ENCODE measurements at places on chromosomes 4 and X.

GRCh38 chr4:139015948-139016471 is 429 bp downstream of the NOCT start:
- DNase-seq: peak; percentile 54

- DNase-seq: no peak
Observed at GRCh38 chrX:129808158-129808828, 28.5 kb downstream of the SASH3 start.

DNA sequence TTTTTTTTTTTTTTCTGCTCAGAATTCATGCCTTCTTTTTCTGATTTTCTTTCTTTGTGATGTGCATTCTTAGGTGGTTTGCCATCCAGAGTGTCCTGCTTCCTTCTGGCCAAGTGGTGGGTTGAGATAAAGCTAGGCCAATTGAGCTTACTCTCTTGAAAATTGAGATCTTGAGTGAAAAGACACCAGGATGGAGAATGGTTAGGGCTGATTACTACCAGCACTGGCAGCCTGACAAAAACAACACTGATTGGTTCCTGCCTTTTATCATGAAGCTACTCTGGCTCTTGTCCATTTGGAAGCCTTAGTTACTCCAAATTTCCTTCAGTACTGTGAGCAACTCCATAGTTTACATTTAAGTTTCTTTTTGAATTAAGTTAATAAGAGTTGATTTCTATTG is 404.0 kb downstream of the PPARGC1A start:
- no peak for DNase-seq

DNA sequence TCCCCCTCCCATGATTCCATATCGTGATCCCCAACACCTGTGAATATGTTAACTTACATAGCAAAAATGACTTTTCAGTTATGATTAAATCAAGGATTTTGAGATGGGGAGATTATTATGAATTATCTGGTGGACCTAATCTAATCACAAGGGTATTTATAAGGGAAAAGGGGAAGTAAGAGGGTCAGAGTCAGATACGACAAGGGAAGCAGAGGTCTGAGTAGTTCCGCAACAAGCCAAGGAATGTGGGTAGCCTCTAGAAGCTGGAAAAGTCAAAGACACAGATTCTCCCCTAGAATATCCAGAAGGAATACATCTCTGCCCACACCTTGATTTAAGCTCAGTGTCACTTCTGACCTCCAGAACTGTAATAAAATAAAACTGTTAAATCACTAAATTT is 1.0 kb upstream of the IL13RA1 start:
- no peak for DNase-seq

GRCh38 chr4:38082424-38083385 is 122.5 kb downstream of the PTTG2 start:
- DNase-seq: no peak

- no peak for DNase-seq
Observed at GRCh38 chr4:106615961-106616360, 247.4 kb upstream of the GIMD1 start.

DNA sequence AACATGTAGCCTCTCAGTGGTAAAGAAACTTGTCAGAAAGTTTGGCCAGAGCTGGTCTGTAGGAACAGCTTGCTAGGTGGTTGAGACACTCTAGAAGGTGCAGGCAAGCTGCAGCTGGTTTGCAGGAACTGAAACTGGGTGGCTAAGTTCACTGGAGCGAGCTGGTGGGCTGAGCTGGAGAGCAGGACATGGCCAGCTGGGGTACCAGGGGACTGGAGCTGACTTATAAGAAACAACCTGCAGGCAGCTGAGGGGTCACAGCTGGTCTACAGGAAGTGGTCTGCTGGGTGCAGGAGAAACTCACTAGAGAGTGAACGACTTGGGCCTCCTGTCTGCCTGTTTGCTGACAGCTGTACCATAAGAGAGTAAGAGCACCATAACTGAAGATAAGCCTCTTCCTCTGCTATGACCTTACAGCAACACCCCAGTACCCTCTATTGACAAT is 157.1 kb upstream of the LNX1 start:
- DNase-seq: no peak

DNA sequence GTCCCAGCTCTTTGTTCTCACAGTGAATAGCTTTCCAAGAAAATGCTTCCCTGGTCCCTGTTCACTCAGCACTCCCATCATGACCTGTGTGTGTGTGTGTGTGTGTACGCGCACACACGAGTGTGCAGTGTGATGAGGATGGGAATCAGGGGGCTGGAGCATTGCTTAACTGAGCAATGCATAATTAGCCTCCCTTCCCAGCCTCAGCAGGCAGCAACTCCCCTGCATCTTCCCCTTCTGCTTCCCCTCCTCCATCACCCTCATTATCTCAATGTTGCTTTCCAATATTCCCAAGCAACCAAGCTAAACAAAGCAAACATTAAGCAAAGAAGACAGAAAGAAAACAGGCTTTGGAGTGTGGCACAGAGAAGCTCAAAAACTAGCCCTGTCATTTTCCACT is 137.0 kb downstream of the RBM47 start:
- DNase-seq: no peak

DNA sequence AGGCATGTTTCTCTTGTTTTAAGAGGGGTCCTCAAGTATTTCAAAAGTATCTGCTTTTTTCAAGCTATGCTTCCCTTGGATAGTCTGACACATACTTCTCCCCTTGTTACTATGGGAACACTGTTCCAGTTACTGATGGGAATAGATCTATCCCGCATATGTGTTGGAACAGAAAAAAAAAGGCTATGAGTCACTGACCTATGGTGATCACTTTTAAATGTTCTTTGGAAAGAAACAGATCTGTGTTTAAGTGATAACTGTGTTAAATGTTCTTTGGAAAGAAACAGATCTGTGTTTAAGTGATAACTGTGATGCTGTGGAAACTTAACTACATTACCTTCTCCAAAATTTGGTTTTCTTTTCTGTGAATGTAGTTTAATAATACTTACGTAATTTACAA is 303.2 kb downstream of the TEX13C start:
- no peak for DNase-seq

DNA sequence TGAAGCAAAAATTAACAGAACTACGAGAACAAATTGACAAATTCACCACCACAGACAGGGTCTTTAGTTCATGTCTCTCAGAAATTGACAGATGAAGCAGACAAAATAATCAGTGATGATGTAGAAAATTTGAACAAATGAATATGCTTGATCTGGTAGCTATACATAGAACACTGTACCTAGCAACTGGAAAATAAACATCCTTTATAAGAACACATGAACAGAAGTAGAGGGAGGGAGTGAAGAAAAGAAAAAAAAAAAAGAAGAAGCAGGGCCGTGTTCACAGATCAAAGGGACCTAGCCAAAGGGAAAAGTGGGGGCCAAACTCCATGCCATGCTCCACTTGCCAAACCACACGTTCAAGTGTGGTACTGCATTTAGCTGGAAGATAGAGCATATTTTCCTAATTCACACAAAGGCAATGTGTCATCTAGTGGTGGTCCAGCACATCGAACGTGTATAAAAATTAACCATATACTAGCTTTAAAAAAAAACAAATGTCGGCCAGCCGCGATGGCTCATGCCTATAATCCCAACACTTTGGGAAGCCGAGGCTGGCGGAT is 5.6 kb upstream of the THOC2 start:
- DNase-seq: no peak

- DNase-seq: no peak
Observed at GRCh38 chrX:8235026-8235425, 64.0 kb upstream of the VCX2 start.

DNA sequence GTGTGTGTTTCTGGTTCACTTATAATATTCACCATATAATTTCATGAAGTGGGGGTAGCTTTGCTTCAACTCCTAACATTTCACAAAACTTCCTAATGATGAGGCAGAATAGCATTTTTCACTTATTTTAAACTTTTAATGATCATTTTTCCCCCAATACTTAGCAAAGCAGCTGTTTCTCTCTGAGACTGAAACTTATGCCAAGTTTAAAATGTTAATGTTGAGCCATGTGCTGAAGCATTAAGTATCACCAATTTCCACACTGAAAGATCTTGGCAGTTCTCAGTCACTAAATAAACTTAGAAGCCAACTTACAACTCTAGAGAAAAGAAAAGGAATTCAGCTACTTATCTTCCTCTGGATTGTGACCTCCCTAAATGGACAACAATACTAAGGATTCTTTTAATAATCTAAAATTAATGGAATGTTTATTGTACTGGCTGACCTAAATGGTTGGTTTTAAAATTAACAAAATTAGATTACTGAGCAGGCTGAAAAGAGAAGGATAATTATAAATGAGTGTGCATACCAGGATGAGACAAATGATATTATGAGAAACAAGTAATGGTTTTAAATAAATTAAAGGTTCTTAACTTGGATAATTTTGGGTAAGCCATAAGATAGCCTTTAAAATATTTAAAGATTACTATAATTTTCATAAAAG is 1429.4 kb upstream of the ADGRL3 start:
- no peak for DNase-seq

- DNase-seq: no peak
Observed at GRCh38 chr4:186912606-186913005, 188.9 kb upstream of the FAT1 start.

GRCh38 chr4:35525192-35525978 is 718.9 kb downstream of the ARAP2 start:
- DNase-seq: no peak

DNA sequence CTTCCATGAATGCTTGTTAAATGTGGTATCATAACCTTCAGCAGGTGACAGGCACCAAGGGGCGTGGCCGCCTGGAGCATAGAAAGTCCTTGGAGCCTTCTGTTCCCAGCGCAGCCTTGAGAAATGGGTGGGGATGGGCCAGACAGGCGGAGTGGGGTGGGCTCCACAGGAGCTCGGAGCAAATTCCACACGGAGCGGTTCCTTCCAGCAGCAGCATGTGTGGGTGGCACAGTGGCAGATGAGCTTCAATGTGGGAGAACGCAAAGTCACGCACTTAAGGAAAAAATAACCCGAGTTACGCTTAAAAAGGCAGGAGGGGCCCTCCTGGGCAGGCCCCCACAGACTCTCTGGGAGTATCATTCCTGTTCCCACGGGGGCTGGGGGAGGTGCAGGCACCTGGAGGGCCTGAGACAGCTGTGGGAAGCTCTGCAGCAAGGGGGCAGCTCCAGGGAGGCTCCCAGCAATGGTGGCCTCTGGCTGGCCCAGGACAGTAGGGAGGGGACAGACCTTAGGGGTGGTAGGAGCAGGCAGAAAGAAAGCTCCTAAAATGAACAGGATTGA is 15.3 kb downstream of the TMEM271 start:
- no peak for DNase-seq

DNA sequence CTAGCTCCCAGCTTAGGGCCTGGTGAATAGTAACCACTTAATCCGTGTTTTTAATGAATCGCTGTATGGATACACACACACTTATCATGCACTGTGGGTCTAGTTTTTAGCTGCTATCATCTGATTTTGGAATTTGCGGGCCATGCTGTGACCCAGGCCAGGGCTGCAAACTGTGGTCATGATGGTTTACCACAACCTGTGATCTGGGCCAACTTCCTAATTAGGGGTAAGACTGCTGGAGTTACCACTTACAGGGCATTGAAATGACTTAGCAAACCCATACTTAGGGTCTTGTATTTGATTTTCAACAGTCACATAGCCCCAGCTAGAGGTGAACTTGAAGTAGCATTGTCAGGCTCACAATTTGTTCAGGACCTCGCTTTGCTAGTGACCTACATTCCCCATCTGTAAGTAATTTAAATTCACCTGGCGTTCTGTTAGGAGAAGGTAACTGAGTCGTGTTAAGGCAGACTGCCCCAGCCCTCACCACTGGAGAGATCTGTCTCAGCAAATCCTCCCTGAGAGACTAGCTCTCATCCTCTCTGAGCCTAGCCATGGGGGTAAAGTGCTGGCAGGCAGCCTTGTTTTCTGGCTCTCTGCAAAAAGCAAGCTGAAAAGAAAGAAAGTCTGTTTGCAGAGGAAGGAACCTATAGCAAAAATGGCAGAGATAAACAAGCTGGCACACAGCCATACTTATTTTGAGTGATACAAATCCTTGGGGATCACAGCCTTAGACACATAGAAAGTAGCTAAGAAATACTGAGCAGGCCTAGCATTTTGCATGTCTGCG is 33.8 kb upstream of the EGFL6 start:
- no peak for DNase-seq

Data from stimulated activated CD4-positive, alpha-beta T cell treated with anti-CD3 and anti-CD28 coated beads, Interleukin-2, amount 100 ng/mL, for 24 hours (primary cell).